Activated T-cell treated with anti-CD3 and anti-CD28 coated beads for 24 hours (primary cell): ENCODE measurements at places on chromosomes 7 and 10.

DNA sequence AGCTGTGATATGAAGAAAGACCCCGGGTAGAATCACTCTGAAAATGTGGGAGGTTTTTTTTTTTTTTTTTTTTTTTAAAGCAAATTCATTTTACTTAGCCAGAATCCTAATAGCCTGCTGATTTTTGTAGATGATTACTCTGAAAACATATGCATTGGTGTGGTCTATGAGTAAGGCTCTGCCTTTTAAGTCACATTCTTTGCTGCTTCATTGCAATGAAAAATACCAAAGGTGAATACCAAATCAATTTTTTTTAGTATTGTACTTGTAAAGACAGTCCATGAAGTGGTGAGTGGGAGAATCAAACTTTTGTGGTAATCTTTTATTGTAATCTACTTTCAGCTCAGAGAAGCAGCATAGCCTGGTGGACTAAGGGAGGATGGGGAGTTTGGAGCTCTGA lies 130.3 kb downstream of the SDK1 start:
- DNase-seq, result no peak

- DNase-seq, result no peak
These were observed 3.3 kb downstream of the PLXDC2 start for GRCh38 chr10:19819419-19820033.

DNA sequence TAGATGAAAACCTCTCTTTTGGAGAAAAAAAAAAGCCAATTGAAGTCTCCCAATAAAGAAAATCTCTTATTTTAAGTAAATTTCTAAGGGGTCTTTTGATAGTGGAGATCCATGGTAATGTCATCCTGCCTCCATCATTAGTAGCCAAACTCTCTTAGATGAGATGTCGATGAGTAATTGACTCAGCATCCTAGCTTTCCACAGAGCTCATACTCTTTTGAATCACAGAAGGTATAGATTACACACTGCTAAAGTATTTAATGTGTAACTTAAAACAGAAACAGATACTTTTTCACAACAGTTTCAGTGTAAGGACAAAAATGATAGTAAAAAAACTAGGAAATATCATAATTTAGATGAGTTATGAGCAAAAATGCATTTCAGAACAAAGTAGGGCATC lies 19.4 kb downstream of the MAGI2 start:
- no peak for DNase-seq

- DNase-seq, result no peak
These were observed 5.8 kb downstream of the ANXA7 start for GRCh38 chr10:73408061-73408460.

DNA sequence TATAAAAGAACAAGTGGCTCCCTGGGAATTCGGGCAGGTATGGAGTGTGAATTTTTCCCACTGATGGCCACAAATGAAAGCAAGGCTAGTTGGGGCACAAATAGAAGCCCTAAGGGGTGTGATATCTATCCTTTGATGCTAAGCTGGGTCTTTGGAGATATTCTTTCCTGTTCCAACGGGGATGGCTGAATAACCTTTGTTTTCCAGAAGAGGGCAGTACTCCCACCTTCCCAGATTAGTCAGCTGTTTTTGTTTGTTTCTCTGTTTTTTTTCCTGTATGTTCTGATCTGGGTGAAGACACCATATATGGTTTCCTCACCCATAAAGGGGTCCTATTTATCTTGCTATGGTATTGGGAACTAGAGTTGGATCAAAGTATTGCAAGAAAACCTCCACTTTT lies 947.7 kb upstream of the SORCS1 start:
- DNase-seq, result no peak

DNA sequence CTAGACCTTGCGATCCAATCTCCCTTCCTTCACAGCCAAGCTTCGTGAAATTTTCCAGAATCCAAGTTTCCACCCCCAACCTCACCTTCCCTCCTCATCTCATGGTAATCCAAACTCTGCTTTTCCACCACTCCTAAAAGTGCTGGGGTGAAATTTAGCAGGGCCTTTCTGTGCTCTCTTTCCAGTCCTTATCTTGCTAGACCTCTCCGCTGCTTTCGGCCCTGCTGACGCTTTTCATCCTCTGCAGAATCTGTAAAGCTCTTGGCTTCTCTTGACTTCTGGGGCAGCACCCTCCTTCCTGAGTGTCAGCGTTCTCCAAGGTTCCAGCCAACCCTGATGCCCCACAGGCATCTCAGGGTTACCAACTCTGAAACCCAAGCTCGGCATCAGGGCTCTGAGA lies 7.7 kb downstream of the PLAC9 start:
- DNase-seq, result no peak

- DNase-seq, result no peak
These were observed 90.6 kb downstream of the CYP51A1 start for GRCh38 chr7:92043637-92044036.

GRCh38 chr10:130357951-130358350 lies 221.8 kb downstream of the GLRX3 start:
- no peak for DNase-seq

- no peak for DNase-seq
These were observed 61.1 kb downstream of the WDFY4 start for GRCh38 chr10:48745662-48746245.

DNA sequence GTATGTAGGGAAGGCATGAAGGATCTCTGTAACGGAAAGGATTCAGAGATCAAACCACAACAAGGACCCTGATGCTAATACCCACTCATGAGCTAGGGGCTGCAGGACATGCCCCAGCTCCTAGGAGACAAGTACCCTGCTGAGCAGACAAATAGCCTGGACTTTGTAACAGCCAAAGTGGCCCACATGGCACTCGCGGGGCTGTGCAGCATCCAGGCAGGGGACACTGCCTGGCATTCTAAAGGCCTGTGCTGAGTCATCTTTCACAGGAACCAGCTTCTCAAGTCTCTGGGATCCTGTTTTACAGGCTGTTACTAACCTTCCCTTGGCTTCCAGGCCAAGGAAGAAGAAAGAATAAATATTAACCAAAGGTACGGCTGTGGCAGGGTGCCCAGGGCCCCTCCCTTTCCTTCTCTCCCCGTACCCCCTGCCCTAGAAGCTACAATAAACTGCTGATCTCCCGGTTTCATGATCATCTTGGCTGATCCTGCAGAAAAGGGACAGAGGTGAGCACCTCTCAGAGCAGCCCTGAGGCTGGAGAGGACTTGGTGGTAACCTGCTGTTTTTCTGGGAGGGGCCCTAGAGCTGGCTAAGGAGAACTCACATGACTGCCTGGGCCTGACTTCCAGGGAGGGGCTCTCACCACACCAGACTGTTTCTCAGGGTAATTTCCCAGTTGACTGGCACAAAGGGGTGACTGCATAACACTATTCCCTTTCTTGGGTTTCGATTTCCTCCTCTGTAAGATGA lies 4.2 kb upstream of the RPEL1 start:
- DNase-seq, result no peak

- DNase-seq, result no peak
These were observed 255.0 kb upstream of the DKK1 start for GRCh38 chr10:52059089-52059488.
